ENCODE measurements at places on chromosomes 3 and 15.

- DNase-seq: no peak
Observed at GRCh38 chr15:75023872-75024636, 664 bp downstream of the PPCDC start.

- no peak for DNase-seq
Observed at GRCh38 chr3:65348398-65348995, 660.7 kb upstream of the ADAMTS9 start.

- DNase-seq: no peak
Observed at GRCh38 chr3:134354612-134355251, 19.5 kb downstream of the AMOTL2 start.

DNA sequence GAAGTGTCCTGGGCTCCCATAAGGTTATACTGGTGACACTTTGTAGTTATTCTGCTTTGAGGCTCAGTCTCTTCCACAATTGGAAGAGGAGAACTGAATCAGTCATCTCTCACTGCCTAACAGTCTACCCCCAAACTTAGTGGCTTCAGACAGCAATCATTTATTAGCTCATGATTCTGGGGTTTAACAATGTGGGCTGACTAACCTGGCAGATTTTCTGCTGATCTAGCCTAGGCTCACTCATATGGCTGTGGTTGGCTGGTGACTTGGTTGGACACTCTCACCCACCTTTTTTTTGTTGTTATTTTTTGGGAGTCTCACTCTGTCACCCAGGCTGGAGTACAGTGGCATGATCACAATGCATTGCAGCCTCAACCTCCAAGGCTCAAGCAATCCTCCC is 7.1 kb downstream of the GPD1L start:
- no peak for DNase-seq

DNA sequence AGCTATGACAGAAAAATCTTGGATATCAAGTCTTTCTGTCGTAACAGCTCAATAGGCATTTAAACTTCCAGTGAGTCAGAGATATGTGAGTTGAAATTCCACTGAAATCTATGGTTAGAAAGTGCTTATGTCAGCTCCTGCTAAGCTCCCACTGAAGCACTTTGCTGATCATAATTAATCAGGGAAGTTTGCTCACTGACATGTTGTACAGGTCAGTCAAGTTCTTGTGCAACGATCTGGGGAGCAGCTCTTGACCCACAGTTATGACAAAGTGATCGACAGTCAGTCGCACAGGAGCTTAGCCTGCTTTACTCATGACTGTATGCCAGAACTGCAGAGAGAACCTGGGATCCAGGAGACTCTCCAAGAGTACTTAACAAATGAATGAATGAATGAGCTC is 453.5 kb downstream of the SOX2 start:
- DNase-seq: no peak

GRCh38 chr15:72732086-72732485 is 46.1 kb downstream of the BBS4 start:
- DNase-seq: no peak
